NCI-H2029 treated with DMSO at 0.1 percent for 48 hours (cell line): ENCODE measurements at places on chromosomes 4 and X.

DNA sequence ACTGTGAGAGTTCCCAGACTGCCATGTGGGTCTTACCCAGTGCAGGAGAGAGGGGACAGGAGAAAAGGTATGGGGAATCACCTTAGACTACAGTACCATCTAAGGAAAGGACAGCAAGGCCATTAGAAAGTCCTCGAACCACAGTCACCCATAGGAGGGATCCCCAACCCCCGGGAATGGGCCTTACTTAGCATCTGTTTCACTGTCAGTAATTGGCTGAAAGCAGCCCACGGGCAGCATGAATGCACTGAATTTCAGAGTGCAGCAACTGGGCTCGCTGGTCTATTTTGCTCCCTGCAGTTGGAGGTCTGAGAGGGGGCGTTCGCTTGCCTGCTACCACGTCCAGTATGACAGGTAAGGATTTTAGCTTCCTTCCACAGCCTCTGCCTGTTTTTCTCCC is 50.4 kb upstream of the KLHL8 start:
- DNase-seq = no peak

- DNase-seq = no peak
These were observed 616.7 kb downstream of the RAPGEF2 start for GRCh38 chr4:159719531-159719930.

GRCh38 chrX:46317163-46317562 is 228.1 kb downstream of the ZNF674 start:
- DNase-seq = no peak

DNA sequence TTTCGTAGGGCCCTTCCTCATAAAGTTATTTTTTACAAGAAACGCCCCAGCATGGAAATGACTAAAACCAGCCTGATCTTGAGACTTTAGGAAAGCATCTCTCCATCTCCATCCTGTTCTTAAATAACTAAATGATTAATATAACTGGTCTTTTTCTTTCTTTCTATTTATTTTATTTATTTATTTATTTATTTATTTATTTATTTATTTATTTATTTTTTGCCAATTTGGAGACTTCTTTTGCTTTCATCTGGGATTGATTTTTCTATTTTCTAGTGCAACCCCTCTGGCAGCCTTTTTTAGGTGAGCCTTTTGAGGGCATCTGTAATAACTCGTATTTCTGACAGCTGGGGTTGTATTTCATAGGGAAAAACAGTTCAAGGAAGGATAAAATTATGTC is 1.2 kb upstream of the KLHL34 start:
- DNase-seq = no peak

DNA sequence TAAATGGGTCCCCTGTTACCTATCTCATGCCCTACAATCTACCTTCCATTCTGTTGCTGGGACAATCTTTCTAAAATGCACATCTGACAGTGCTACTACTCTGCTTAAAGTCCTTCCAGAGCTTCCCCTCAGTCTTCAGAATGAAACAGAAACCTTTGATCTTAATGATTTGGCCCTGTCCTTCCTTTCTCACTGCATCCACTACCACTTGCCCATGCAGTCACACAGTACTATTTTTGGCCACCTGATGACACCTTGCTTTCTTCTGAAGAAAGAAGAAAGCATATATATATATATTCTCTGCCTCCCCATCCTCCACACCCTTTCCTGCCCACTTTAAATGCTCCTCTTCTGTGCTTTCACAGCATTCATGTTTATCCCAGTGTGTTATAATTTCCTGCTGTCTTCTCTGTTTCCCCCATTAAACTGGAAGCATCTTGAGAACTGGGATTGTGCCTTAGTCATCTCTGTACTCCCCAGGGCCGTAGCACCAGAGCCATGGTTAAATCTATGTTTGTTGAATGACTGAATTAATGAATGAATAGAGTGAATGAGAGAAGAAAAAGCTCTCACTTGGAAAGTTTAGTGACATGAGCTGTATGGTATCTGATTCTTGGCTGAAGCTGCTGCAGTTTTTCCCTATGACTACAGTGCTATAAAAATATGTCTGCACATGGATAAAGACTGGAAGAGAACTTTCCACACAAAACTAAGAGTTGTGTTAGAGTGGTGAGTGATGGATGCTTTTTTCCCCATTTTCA is 56.2 kb downstream of the RTL9 start:
- DNase-seq = no peak

GRCh38 chrX:14630733-14631132 is 101.4 kb downstream of the GLRA2 start:
- no peak for DNase-seq

DNA sequence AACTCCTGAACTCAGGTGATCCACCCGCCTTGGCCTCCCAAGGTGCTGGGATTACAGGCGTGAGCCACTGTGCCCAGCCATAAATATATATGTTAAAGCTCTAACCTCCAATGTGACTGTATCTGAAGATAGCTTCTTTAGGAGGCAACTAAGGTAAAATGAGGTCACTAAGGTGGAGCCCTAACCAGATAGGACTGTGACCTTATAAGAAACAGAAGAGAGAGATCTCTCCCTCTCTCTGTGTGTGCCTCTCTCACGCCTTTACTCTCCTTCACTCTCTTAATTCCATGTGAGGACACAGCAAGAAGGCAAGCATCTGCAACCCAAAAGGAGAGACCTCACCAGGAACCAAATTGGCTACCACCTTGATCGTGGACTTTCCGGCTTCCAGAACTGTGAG is 926 bp upstream of the MAGIX start:
- no peak for DNase-seq

DNA sequence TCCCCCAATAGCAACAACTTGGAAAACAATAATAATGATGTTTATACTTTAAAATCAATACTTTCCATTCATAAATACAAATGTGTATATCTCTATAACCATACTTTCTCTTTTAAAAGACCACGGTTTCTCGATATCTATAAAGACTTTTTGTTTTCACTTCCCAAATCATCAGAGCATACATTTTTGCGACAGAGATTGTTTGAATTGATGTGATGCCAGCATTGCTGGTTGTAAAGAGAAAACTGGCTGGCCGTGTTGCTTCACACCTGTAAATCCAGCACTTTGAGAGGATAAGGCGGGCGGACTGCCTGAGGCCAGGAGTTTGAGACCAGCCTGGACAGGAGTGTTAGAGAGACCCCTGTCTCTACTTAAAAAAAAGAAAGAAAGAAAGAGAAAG is 77.6 kb upstream of the ZNF518B start:
- DNase-seq = no peak

DNA sequence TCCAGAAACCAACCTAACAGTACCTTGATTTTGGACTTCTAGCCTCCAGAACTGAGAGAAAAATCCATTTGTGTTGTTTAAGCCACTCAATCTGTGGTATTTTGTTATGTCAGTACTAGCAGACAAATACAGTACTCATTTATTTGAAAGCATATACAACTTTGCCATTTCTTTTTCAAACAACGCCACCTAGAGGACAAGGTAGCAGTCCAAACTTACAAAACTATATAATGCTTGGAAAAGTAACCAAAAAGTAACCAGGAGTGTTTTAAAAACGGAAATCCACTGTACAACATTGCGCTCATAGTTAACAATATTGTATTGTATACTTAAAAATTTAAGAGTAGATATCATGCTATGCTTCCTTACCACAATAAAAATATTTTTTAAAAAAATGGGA is 37.0 kb upstream of the FGF13 start:
- DNase-seq = no peak

- DNase-seq = no peak
These were observed 30.7 kb downstream of the SYAP1 start for GRCh38 chrX:16750136-16750535.

DNA sequence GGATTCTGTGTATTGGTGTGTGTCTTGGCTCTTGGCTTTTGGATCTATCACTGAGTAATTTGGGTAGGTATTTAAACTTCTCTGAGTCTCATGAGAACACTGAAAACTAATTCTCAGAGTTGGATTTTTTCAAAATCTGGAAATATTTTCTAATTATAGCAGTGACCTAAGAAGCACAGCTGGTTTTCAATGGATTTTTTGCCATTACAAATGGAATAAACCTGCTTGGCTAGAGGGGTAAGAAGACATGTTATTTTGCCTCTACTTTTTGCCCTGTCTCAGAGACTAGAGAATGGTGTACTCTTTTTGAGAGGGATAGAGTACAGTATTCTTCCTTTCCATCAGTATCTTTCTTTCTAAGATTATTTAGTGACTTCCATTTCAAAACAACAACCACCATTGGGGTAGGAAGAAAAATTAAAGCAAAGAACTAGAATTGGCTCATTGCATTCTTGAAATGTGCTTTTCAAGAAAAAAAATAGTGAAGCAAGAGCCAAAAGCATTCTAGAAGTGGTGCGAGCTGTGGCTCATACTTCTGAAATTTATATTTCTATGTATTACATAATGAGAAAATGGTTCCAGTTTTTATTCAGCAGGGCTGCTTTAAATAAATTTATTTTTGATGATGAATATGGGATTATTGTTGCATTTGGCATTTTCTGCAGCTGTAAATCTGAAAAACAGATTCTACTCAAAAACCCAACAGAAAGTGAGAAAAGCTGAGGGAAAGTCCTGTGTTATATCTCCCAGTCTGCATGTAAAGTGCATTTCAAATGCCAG is 850.2 kb upstream of the SLIT2 start:
- DNase-seq = no peak

GRCh38 chr4:4697584-4697983 is 155.7 kb upstream of the STX18 start:
- no peak for DNase-seq

- DNase-seq = no peak
These were observed 26.4 kb upstream of the ELOVL6 start for GRCh38 chr4:110224812-110225211.

DNA sequence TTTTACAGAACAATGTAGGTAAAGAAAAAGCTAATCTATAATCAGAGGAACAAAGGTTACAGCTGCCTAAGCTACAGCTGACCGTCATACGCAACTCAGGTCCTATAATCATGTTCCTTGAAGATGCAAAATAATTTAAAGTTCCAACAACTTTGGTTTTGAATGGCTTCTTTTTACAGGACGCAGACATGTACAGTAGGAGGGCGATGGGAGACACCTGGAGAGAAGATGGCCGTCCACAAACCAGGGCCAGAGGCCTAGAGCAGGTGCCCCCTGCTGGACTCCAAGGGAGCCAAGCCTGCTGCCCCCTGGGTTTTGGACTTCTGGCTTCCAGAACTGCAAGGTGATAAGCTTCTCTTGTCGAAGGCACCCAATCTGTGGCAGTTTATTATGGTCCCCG is 10.6 kb downstream of the HGFAC start:
- DNase-seq = no peak
